ENCODE measurements at places on chromosomes 6 and 20. TPM values are rescaled to one million over a fixed set of nuclear protein-coding genes. Genes with fewer than 3 reads are reported as not detected.
A peak's percentile ranks its signal among the peaks of the same experiment; 100 is the strongest.

Gene RNF39
- not detected for total RNA-seq

Gene ATP9A
- total RNA-seq, result 0.07 TPM

- no peak overlapping the region for H3K4me3 ChIP-seq
- H3K27ac ChIP-seq, result no peak overlapping the region
- peaks cover 13% of the 10 kb centered on the region for H3K4me1 ChIP-seq
- DNase-seq, result no peak
- peaks cover 33% of the 10 kb centered on the region for H3K27me3 ChIP-seq
Observed at GRCh38 chr6:170152124-170152926, 138.6 kb downstream of the DLL1 start.

Gene PTPRA
- 46.7 TPM for total RNA-seq

- peak overlapping the region; percentile 80 for H3K4me3 ChIP-seq
- H3K4me1 ChIP-seq, result peaks cover 20% of the 10 kb centered on the region
- H3K27me3 ChIP-seq, result peaks cover 18% of the 10 kb centered on the region
- H3K36me3 ChIP-seq, result peaks cover 2% of the 10 kb centered on the region
Observed at GRCh38 chr6:37695857-37696219, 1.8 kb downstream of the MDGA1 start.

DNA sequence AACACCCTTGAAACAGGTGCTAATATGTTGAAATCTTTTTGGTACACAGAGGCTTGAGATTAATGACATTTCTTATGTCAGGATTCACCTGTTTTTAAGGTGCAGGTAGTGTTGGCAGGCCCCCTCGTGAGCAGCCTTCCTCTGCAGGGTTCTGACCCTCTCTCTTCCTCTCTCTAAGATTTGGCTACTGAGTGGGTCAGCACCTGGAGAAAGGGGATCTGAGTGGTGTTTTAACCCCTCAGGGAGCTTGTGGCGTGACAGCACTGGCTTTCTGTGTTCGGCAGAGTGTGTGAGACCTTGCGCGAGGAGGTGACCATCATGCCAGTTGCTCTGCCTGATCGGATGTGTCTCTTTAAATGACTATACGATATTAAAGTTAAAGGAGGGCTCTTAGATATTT is 37.1 kb downstream of the HIVEP1 start:
- DNase-seq, result peak; percentile 35
- H3K36me3 ChIP-seq, result peaks cover 9% of the 10 kb centered on the region
- peaks cover 90% of the 10 kb centered on the region for H3K4me1 ChIP-seq
- H3K27ac ChIP-seq, result peak overlapping the region; percentile 97
- peak overlapping the region; percentile 66 for H3K4me3 ChIP-seq

DNA sequence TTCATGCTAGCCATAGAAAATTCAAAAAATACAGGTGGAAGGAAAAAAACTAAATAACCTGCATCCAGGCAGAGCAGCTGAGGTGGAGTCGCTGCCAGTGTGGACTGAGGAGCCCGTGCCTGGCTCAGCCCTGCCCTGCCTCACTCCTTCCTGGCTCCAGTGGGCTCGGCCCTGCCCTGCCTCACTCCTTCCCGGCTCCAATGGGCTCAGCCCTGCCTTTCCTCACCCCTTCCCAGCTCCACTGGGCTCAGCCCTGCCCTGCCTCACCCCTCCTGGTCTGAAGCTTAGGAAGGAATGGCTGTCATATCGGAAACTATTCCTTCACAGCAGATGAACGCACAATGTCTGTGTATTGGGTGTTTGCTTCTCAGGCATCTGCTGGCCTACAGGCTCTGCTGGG is 142.1 kb downstream of the SMOC2 start:
- H3K27ac ChIP-seq, result no peak overlapping the region
- H3K4me3 ChIP-seq, result no peak overlapping the region
- no peaks in the 10 kb centered on the region for H3K4me1 ChIP-seq
- no peak for DNase-seq

- H3K27ac ChIP-seq, result no peak overlapping the region
- H3K27me3 ChIP-seq, result peaks cover 6% of the 10 kb centered on the region
- no peak for DNase-seq
- no peaks in the 10 kb centered on the region for H3K36me3 ChIP-seq
- H3K4me3 ChIP-seq, result no peak overlapping the region
- H3K4me1 ChIP-seq, result no peaks in the 10 kb centered on the region
Observed at GRCh38 chr20:50438986-50439407, 71.2 kb upstream of the PTPN1 start.

DNA sequence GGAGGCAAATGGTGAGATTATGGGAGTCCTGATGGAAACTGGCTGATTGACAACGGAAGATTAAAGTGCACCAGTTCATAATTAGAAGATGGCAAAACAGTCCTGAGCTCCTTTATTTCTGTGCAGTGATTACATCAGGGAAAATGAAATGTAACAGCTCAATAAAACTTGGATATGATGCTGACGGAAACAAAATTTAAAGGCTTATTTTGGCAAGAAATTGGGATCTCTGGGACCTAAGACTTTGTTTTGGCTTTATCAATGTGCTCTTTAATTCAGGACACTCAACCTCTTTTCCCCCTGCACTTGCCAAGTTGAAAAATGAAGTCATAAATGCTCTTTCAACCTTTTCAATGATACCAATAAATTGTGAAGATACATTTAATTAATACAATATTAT is 226.8 kb downstream of the C6orf118 start:
- DNase-seq, result no peak
- H3K4me1 ChIP-seq, result no peaks in the 10 kb centered on the region
- no peaks in the 10 kb centered on the region for H3K27me3 ChIP-seq

Gene TCF15
- not detected for total RNA-seq

Gene EEF1A2
- 1.6 TPM for total RNA-seq

Measured in activated B cell treated with CpG ODN at 0.5 μM for 24 hours (primary cell).